Liver (tissue), 10 donors: ENCODE measurements at places on chromosomes 4 and X.
A peak's percentile ranks its signal among the peaks of the same experiment; 100 is the strongest.

DNA sequence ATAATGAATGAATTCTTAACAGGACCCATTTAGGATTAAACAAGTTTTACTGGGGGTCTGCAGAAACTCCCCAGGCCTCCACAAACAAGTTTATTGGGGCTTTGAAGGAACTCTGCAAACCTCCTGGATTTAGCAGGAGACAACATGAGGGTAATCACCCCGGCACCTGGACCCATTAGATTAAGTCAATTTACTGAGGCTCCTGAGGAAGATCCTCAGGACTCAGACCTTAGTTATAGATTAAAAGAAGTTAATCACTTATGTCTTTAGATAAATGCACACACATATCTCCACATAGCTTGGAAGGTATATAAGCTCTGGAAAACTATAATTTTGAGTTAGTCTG lies 29.4 kb downstream of the XG start:
- H3K4me3 ChIP-seq: no peak overlapping the region
- H3K27ac ChIP-seq: no peak overlapping the region
- H3K27me3 ChIP-seq: no peaks in the 10 kb centered on the region
- H3K36me3 ChIP-seq: no peaks in the 10 kb centered on the region
- DNase-seq: no peak

DNA sequence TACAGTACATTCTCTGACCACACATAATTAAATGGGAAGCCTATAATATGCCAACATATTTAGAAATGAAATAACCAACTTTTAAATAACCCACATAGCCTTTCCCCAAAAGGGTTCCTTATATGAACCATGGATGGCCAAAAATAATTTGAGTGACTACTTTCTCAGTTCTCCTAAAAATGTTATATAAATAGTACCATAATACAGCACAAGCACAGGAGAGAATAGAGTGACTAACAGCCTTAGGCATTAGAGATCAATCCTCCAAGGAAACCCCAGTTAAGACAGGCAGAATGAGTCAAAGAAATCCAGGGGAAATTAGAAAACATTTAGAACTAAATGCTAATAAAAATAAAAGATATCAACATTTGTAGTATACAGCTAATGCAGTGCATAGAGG lies 50.2 kb downstream of the ANKRD17 start:
- no peak overlapping the region for H3K4me3 ChIP-seq
- H3K4me1 ChIP-seq: no peaks in the 10 kb centered on the region
- no peaks in the 10 kb centered on the region for H3K36me3 ChIP-seq
- no peak overlapping the region for H3K27ac ChIP-seq

DNA sequence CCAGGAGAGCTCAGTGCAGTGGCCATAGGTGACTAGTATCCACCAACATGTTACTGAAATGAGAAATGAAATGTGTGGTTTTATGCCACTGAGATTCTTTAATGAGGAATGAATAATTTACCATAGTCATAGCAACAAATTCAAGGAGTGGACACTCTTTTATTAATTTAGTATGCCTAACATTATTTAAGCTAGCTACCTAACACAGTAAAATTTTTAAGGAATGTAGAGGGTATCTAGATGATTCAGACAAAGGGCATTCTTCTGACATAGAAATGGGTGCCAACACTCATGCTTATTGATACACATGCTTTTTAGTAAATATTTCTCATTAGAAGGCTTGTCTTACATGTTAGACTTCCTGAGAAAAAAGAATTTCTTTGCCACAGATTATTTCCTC lies 33.3 kb upstream of the SULT1B1 start:
- DNase-seq: no peak
- no peaks in the 10 kb centered on the region for H3K27me3 ChIP-seq
- H3K4me3 ChIP-seq: no peak overlapping the region
- no peaks in the 10 kb centered on the region for H3K4me1 ChIP-seq
- no peak overlapping the region for H3K27ac ChIP-seq

DNA sequence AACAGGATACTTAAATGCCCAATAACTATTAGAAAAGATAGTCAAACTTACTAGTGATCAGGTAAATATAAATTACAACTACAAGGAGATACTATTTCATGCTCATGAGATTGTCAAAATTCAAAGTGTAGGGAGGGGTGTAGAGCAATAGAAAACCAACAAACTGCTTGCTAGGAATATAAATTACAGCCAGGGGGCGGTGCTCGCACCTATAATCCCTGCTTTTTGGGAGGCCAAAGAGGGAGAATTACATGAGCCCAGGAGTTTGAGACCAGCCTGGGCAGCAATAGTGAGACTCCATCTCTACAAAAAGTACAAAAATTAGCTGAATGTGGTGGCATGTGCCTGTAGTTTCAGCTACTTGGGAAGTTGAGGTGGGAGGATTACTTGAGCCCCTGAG lies 556.5 kb upstream of the NR3C2 start:
- H3K27ac ChIP-seq: no peak overlapping the region
- DNase-seq: no peak
- H3K4me3 ChIP-seq: no peak overlapping the region
- H3K4me1 ChIP-seq: no peaks in the 10 kb centered on the region

GRCh38 chr4:1204828-1205585 lies 32.6 kb upstream of the SPON2 start:
- DNase-seq: peak; percentile 69
- peaks cover 38% of the 10 kb centered on the region for H3K4me1 ChIP-seq
- H3K27me3 ChIP-seq: no peaks in the 10 kb centered on the region
- peak overlapping the region; percentile 45 for H3K4me3 ChIP-seq

DNA sequence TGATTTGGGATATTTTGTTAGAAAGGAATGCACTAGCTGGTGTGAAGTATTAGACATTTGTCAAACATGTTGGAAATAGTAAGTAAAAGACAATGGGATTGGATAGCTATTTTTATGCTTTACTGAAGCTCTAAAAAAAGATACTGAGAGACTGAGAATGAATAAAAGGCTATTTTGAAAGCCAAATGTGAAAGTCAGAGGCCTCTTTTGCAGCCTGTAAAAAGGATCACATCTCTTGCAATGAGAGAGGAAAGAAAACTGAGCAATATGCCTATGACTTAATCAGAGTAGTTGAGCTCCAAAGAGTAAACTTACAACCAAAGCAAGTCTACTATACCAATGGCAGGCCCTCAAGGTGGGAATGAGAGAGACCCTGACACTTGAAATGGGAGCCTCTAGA lies 212.6 kb upstream of the LCORL start:
- no peaks in the 10 kb centered on the region for H3K36me3 ChIP-seq
- DNase-seq: no peak
- no peak overlapping the region for H3K4me3 ChIP-seq

DNA sequence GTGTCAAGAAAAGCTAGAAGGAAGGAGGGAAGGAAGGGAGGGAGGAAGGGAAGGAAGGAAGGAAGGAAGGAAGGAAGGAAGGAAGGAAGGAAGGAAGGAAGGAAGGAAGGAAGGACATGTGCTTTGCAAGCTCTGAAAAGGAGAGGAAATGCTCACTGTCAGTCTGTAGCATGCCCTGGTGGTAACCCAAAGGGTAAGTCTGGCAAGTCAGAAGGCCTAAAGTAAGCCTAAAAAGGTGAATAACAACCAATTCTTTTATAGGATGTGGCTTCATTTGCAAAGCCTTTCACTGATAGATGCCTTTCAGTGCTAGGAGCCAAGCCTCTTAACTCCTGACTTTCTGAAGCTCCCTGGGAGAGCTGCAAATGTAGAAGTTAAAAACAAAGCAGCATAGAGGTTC lies 542.6 kb downstream of the CFAP47 start:
- no peaks in the 10 kb centered on the region for H3K4me1 ChIP-seq
- H3K27ac ChIP-seq: no peak overlapping the region
- DNase-seq: no peak
- H3K36me3 ChIP-seq: no peaks in the 10 kb centered on the region
- no peak overlapping the region for H3K4me3 ChIP-seq

DNA sequence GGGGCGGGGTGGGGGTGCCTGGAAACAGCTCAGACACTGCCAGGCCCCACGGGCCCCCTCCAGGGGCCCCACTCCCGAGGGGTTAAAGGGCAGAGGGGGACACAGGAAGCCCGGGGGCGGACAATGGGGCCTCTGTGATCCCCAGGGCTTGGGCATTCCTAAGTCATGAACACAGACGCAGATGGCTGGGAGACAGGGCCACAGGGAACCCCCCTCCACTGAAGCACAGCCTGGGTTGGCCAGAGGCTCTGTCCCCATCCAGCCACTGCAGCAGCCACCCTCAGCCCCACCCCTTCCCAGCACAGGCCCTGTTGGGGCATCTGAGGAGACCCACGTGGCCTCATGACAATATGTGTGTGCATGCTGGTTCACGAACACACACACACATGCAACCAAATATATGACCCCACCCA lies 3.9 kb downstream of the L1CAM start:
- DNase-seq: no peak
- H3K4me1 ChIP-seq: no peaks in the 10 kb centered on the region
- H3K27me3 ChIP-seq: no peaks in the 10 kb centered on the region

GRCh38 chrX:43661521-43662240 lies 5.6 kb downstream of the MAOA start:
- no peaks in the 10 kb centered on the region for H3K36me3 ChIP-seq
- no peak for DNase-seq
- no peak overlapping the region for H3K27ac ChIP-seq
- no peak overlapping the region for H3K4me3 ChIP-seq
- no peaks in the 10 kb centered on the region for H3K27me3 ChIP-seq
- H3K4me1 ChIP-seq: peaks cover 21% of the 10 kb centered on the region

- H3K4me1 ChIP-seq: no peaks in the 10 kb centered on the region
- H3K36me3 ChIP-seq: no peaks in the 10 kb centered on the region
- H3K4me3 ChIP-seq: no peak overlapping the region
- no peak for DNase-seq
- H3K27me3 ChIP-seq: no peaks in the 10 kb centered on the region
Measured at GRCh38 chr4:13126976-13127910, 356.9 kb downstream of the RAB28 start.

- no peaks in the 10 kb centered on the region for H3K27me3 ChIP-seq
- no peak overlapping the region for H3K27ac ChIP-seq
- no peak for DNase-seq
- no peaks in the 10 kb centered on the region for H3K36me3 ChIP-seq
- H3K4me3 ChIP-seq: no peak overlapping the region
Measured at GRCh38 chr4:72613959-72614358, 44.9 kb upstream of the ADAMTS3 start.

GRCh38 chr4:73259571-73260090 lies 1.0 kb upstream of the ANKRD17 start:
- H3K27ac ChIP-seq: peak overlapping the region; percentile 88
- H3K27me3 ChIP-seq: no peaks in the 10 kb centered on the region
- DNase-seq: no peak
- peaks cover 39% of the 10 kb centered on the region for H3K4me1 ChIP-seq
- H3K4me3 ChIP-seq: peak overlapping the region; percentile 64

- no peaks in the 10 kb centered on the region for H3K27me3 ChIP-seq
- no peak for DNase-seq
- no peak overlapping the region for H3K4me3 ChIP-seq
- H3K36me3 ChIP-seq: no peaks in the 10 kb centered on the region
Measured at GRCh38 chrX:153634832-153635231, 12.2 kb upstream of the DUSP9 start.

DNA sequence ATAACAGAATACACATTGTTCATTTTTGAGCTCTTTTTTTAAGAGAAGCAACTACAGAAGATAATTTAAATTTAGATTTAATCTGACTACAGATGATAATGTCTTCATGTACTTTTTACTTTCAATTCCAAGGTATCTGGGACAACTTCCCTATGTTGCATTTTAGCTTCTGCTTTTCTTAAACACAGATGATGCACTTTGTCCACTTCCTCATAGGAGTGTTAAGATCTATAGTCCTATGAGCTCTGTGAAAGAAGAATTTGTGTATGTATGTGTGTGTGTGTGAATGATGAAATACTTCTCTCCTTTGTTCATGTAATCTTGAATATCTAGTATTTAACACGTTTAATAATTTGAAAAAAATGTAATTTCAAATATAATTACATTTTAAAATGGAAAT lies 5.3 kb upstream of the FHIP1A start:
- no peak overlapping the region for H3K27ac ChIP-seq
- no peak for DNase-seq
- H3K4me1 ChIP-seq: no peaks in the 10 kb centered on the region

DNA sequence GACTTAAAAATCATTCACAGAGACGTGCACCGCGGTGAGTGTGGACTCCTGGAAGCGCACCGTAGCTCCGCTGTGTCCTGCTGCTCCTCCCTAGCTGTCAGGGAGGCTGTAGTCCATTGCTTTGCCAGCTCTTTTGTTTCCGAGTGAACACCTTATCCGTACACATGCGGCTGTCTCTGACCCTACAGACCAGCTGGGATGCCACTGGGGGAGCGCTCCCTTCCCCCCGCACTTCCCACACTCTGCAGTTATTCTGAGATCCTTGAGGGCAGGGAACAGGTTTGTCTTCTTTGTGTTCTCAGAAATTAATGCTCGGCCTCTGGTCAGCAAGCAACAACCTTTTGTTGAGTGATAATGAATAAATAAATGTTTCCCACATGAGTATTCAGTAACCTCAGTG lies 33.7 kb upstream of the MSANTD1 start:
- DNase-seq: no peak
- no peaks in the 10 kb centered on the region for H3K4me1 ChIP-seq
- no peak overlapping the region for H3K4me3 ChIP-seq
- H3K27me3 ChIP-seq: no peaks in the 10 kb centered on the region
- no peak overlapping the region for H3K27ac ChIP-seq

DNA sequence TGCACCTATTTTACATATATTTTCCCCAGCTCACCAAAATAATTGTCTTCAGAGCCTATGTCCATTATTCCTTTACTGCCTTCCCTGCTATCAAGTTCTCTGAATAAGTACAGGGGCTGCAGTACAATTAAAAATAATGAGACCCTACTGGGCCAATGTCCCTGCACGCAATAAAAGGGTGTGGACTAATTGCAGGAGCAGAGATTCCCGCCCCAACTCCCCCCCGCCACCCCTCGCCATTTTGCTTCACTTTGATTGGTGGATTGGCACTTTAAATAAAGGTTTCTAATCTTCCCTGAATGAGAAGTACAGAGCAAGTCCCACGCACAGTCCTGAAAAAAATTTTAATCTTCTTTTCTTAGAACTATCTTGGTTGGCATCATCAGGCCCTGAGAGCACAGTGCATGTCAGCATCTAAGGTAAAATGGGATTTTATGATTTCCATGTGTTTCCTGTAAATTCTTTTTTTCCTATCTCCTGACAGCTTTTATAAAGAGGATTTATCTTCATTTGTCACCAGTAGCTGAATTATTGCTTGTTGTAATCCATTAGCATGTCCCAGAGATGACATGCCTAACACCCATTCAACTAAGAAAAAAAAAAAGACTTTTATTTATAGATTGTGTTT lies at the start of gene AMBN:
Gene AMBN (plus strand): TSS at position 302 of the 628 bp plus-strand sequence. CDS start 103 bp downstream, at position 405.
- no peaks in the 10 kb centered on the region for H3K36me3 ChIP-seq
- DNase-seq: no peak
- H3K4me3 ChIP-seq: no peak within 1 kb of the TSS
- no peaks in the 10 kb centered on the region for H3K27me3 ChIP-seq

DNA sequence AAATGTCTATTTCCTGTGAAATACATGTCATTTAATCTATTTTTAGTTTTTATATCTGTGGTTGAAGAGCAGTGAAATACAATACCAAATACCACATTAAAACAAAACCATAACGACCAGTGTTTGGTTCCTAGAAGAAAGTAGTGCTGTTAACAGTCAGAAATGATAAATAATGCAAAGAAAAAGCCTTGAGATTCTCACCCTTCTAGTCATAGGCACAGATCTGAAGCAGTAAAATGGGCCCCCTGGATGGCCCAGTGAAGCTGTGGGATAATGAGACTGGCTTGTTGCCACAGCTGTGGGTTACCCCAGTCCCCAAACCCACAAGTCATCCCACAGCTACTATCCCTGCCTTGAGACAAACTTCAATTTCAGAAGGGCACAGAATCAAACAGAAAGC lies 137.3 kb upstream of the RPL34 start:
- H3K27me3 ChIP-seq: no peaks in the 10 kb centered on the region
- H3K36me3 ChIP-seq: no peaks in the 10 kb centered on the region
- no peak overlapping the region for H3K27ac ChIP-seq
- H3K4me1 ChIP-seq: no peaks in the 10 kb centered on the region
- no peak overlapping the region for H3K4me3 ChIP-seq
- DNase-seq: no peak
